HL-60 (cell line): ENCODE measurements at places on chromosomes 13 and 19.
A peak's percentile ranks its signal among the peaks of the same experiment; 100 is the strongest.

GRCh38 chr19:29590278-29590677 lies 15.8 kb upstream of the POP4 start:
- no peak for DNase-seq

DNA sequence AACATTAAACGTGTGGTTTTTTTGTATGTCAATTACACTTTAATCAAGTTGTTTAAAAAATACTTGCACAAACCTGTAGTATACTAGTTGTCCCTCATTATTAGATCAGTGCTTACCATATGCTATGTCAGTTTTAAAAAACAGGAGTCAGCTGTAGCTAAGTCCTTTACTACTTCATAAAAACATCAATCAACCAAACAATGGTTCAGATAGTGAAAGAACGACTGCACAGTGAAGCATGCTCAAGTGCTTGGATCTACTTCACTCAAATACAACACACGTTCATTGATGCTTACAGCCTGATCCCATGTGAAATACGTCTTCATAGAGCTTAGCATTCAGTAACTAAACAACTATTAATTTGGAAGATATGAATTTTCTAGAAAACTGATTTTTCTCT lies 225.0 kb downstream of the FGF14 start:
- no peak for DNase-seq

GRCh38 chr13:111343186-111343805 lies 22.9 kb downstream of the TEX29 start:
- no peak for DNase-seq

GRCh38 chr13:44306371-44307192 lies 67.0 kb upstream of the SERP2 start:
- DNase-seq = no peak

GRCh38 chr13:30898678-30899241 lies 7.3 kb upstream of the MEDAG start:
- no peak for DNase-seq

GRCh38 chr13:68160466-68160865 lies 930.3 kb upstream of the PCDH9 start:
- no peak for DNase-seq

- no peak for DNase-seq
Observed at GRCh38 chr19:6580313-6580712, 10.6 kb downstream of the CD70 start.

DNA sequence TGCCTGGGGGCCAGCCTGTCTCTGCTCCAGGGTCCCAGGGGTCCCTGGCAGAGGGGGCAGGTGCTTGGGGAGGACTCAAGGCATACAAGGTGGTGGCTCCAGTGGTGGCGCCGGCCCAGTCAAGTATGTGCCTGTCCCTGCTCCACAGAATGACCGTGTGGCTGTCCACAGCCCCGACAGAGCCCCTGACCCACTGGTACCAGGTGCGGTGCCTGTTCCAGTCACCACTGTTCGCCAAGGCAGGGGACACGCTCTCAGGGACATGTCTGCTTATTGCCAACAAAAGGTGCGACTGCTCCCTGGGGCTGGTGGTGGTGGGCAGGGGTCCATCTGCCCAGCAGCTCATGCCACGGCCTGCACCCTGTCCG lies 8.2 kb downstream of the YIPF2 start:
- no peak for DNase-seq

DNA sequence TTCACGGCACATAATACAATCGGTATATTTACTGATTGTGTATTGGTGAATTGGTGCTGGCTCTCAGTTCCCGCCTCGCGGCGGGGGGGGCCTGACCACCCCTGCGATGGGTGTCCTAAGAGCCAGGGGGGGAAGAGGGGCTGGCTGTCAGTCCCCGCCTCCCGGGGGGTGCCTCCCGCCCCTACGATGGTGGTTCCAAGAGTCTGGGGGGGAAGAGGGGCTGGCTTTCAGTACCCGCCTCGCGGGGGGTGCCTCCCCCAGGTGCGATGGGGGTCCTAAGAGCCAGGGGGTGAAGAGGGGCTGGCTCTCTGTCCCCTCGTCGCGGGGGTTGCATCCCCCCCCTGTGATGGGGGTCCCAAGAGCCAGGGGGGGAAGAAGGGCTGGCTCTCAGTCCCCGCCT lies 2321.8 kb upstream of the PCDH20 start:
- DNase-seq = no peak

- no peak for DNase-seq
Observed at GRCh38 chr19:871446-872265, 12.2 kb downstream of the CFD start.

DNA sequence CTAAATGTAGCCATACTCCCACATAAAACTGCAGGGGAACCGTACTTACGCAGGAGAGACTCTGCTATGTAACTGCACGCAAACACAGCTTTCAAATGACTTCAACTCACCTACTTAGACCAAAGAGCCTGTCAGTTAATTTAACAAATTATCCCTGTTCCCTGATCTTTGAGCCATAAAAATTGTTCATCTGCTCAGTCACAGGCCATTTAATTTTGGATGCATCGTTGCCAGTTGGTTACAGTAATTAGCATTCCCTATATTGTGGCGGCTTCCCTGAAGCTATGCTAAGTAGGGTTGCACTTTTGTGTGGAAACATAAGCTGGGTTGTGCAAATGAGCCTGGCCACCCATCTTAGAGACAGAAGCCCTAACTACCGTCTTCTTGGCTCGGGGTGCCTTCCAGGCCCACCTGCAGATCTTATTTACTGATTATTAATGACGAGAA lies 21.2 kb upstream of the OBI1 start:
- DNase-seq = no peak

DNA sequence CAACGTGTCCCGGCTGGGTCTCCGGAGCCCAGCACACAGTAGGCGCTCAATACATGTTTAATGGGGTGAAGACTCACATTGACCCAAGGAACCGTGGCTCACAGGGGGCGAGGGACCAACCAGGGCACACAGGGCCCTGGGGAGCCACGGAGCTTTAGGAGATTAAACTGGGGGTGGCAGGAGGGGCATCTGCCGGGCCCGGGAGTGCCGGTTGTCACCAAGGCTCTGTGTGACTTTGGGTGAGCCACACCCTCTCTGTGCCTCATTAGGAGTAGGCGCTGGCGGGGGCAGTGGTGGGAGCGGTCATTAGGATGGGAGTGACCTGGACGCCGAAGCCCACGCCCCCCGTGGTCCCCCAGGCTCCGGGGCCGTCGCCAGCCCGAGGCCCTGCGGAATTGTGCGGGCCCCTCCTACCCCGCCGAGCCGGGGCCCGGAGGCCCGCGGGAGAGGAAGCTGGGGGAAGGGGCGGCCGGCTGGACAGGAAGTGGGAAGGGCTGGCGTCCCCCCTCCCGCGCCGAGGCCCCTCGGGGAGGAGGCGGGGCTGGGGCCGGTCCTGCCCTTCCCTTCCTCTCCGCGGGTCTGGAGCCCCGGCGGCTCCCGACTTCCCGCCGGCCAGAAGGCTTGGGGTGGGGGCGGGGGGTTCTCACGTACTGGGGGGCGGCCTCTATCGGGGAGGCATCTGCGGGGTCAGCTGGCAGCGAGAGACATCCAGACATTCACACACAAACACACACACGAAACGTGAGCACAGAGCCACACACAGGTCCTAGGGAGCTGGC lies 1.8 kb upstream of the SSBP4 start:
- peak; percentile 85 for DNase-seq

DNA sequence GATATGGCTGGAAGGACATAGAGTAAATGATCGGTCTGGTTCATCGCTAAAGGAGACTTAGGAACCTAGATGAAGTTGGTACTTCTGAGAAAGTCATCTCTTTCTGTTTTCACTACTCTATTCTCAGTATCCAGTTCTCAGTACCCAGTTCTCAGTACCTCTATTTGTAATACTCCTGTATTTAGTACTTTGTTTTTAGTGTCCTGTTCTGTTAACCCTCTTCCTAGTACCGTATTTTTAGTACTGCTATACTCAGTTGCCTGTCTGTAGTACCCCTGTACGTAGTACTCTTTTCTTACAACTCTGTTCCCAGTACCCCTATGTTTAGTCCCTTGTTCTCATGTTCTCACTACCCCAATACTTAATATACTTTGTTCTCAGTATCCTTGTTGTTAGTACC lies 1.2 kb downstream of the RFXAP start:
- DNase-seq = no peak
